A549 treated with CORT108297 at 1 μM for 4 hours (cell line): ENCODE measurements at places on chromosomes 7 and 10. TPM values are rescaled to one million over a fixed set of nuclear protein-coding genes. Genes with fewer than 3 reads are reported as not detected.

Gene BUD23
- total RNA-seq: 126 to 159 TPM (median 134 TPM) in 5 replicates

Gene GATA3
- 4.5 to 6.0 TPM (median 5.5 TPM) in 5 replicates for total RNA-seq

Gene FXYD4
- total RNA-seq: not detected in 5 replicates

Gene C7orf33
- not detected in 5 replicates for total RNA-seq

Gene ADAM12
- total RNA-seq: 3.2 to 5.7 TPM (median 4.3 TPM) in 5 replicates

Gene OR2A42
- total RNA-seq: not detected in 5 replicates

Gene ACSL5
- 0.08 to 0.23 TPM (median 0.12 TPM) in 5 replicates for total RNA-seq

Gene ADRA2A
- total RNA-seq: 0.02 to 0.05 TPM (median 0.03 TPM) in 4 of 5 replicates, not detected in the other

Gene DMTF1
- 16.0 to 22.6 TPM (median 22.1 TPM) in 5 replicates for total RNA-seq

Gene MAT1A
- total RNA-seq: 0.02 to 0.03 TPM in 2 of 5 replicates, not detected in the others

Gene CDC14C
- not detected in 5 replicates for total RNA-seq
